ENCODE measurements at places on chromosomes 12 and 14.

GRCh38 chr12:51883998-51884675, 3.8 kb upstream of the ANKRD33 start:
- DNase-seq: no peak

GRCh38 chr12:94550964-94551363, 91.3 kb upstream of the CEP83 start:
- DNase-seq: no peak

DNA sequence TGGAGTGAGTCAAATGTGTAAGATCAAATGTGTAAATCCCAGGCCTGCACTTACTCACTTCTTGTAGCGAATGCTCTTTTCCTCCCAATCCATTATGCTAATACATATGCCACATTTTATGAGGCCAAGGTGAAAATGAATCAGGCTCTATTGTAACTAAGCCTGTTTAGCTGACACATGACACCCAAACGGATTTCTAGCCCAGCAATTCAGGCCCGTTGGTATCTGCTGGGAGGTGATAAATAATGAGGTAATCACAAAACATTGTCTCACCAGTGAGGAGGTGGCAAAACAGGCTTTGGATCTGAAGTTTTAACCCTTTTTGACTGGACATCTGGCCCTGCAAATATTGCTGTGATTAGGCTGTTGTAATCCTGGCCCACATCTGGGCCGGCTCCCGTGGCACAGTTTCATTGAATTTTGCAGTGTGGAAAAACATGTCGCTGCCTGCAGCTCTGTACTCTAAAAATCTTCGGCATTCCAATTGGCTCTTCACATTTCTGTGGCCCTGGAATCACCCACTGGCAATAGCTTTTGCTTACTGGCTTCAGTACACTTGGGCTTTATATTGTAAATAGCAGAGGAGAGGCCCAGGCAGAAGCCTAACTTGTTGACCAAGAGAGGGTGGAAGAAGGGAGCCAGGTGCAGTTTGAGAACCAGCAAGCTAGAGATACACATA, 106.1 kb downstream of the PAX9 start:
- no peak for DNase-seq

DNA sequence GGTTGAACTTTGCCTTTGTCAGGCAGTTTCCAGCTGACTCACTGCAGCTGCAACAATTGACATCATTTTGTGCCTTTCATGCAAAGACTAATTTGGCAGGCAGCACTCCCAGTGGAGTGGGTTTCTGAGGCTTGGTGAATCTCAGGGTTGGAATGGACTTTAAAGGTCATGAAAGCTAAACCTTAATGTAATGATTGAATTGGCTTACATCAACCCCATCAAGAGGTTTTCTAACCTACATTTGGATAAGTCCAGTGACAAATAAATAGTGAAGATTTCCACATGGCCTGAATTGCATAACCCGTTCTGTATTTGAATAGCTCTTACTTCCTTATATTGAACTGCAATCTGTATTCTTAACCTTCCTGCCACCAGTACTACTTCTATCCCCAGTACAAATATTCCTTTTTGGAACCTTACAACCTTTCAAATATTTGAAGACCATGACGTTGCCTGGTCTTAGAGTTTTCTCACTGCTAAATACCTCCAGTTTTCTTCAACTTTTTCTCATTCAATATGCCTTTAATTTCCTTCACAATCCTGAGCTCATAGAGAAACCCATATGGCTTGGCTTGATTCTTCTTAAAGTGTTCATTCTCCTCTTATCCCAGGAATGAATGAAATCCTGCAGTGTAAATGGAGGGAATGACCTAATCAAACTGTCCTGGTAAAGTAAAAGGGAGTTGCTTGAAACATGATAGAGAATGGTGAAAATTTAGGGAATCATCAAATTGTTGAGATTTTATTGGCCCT, 168.1 kb upstream of the NOVA1 start:
- DNase-seq: no peak

GRCh38 chr12:131720921-131721320, 10.0 kb downstream of the SFSWAP start:
- DNase-seq: no peak

GRCh38 chr12:99444859-99445316, 202.7 kb upstream of the GARIN6 start:
- no peak for DNase-seq

GRCh38 chr12:130141901-130142683, 20.2 kb upstream of the FZD10 start:
- DNase-seq: no peak

GRCh38 chr14:79419571-79420327, 791.6 kb downstream of the DIO2 start:
- DNase-seq: no peak

- no peak for DNase-seq
Observed at GRCh38 chr12:32863128-32863527, 33.4 kb downstream of the PKP2 start.

- DNase-seq: no peak
Observed at GRCh38 chr14:64649383-64649998, 54.7 kb upstream of the PLEKHG3 start.

GRCh38 chr12:128467882-128468281, 200.9 kb downstream of the TMEM132C start:
- no peak for DNase-seq

GRCh38 chr12:116420227-116420880, 138.8 kb upstream of the MAP1LC3B2 start:
- no peak for DNase-seq

- DNase-seq: no peak
Observed at GRCh38 chr12:41073633-41074472, 114.3 kb upstream of the PDZRN4 start.

DNA sequence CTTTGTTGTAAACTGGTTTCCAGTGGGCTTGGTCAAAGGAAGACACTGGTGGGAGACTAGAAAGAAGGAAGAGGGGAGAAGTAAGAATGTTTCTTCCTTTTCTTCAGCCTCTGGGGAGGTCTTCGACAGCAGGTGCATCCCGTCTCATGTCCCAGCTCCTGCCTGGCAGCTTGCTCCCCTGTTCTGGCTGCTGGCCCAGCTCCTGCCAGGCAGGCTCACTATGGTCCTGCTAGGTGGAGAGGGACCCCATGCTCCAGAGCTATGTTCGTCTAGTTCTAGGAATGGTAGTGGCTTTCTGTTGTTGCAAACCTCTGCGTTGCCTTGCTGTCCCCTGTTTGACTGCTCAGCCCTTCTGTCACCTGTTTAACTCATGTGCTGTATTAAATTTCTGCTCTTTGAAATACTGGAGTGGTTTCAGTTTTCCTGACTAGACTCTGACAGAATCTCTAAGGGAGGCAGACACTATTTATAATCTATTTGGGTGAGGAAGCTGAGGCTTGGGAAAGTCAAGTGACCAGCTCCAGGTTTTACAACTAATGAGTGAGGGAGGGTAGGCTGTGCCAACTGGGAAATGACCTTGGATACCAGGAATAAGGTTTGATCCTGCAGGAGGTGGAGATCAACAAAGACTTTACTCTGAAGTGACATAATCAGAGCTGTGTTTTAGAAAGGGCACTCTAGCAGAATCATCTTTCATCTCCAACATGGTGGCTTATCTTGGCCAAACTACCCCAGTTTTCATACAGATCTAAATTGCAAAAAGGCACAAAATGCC, 94.7 kb upstream of the DDHD1 start:
- DNase-seq: no peak

GRCh38 chr14:47675466-47676314, at the start of gene MDGA2:
TSS of gene MDGA2 (minus strand) at chr14:47675605.
- DNase-seq: peak; percentile 10

DNA sequence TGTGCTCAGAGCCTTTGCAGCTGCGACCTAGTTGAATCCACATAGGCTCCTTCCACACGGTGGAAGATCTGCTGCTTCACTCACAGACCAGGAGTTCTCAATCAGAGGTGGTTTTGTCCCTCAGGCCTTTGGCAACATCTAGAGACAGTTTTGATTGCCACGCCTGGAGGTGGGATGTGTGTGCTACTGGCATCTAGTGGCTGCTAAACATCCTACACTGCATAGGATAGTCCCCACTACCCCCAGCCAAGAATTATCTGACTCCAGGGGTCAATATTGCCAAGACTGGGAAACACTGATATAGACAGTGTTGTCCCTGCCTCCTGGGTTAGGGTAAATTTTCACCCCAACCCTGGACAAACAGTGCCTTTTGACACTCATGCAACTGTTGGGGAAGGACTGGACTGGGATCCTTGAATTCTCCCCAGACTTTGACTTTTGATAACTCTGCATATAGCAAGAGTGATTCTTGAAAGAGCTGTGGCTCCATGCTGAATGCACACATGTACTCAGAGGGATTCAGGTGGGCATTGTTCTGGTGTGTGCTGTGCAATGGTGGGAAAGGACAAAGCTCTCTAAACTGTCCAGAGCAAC, 39.8 kb downstream of the BAZ2A start:
- DNase-seq: peak; percentile 16

DNA sequence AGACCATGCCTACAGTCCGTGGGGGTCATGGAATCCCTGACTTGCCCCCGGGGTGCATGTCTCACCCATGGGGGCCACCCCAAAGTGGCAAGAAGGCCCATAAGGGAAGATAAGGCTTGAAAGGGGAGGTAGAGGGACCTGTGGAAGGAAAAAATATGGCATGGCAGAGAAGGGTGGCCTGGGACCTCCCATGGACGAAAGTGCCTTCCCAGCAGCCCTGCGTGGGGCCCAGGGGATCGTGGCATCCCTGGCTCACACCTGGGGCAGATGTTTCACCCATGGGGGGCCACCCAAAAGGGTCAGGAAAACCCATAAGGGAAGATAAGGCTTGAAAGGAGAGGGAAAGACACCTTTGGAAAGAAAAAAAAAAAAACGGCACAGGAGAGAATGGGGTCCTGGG, 264.6 kb downstream of the ALG10 start:
- DNase-seq: no peak

DNA sequence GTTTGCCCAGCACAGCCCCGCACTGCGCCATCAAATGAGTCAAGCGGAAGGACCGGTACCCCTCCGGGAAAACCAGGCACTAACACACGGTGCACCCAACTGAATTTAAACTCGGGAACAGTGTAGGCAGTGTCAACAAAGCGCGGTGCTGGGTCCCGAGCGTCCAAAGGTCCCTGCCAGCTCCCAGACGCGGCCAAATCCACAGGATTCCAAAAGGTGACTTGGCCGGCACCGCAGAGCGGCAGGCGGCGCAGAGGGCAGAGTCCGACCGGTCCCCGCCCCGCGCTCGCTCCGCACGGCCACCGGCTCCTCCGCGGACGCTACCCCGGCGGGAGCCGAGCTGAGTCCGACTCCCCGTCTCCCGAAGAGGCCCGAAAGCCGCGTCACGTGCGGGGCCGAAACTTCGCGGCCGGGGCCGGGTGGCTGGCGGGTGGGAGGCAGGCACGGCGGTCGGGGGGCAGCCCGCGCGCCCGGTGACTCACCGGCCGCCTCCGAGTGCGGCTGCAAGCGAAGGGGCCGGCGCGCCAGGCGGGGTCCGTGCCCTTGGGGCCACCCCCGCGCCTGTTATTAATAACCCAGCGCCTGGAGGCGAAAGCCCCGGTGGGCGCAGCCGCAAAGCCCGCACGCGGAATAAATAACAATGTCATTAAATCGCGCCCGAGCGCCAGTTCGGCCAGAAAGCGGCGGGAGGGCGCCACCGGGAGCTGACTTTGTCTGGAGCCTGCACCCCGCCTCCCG, 863 bp downstream of the DENND5B start:
- DNase-seq: peak; percentile 52

- peak; percentile 65 for DNase-seq
Observed at GRCh38 chr14:91369628-91370445, 47.8 kb downstream of the CCDC88C start.

- DNase-seq: no peak
Observed at GRCh38 chr14:31122098-31122611, 85.4 kb downstream of the HECTD1 start.

GRCh38 chr14:92412912-92413311, 89.9 kb downstream of the SLC24A4 start:
- no peak for DNase-seq

DNA sequence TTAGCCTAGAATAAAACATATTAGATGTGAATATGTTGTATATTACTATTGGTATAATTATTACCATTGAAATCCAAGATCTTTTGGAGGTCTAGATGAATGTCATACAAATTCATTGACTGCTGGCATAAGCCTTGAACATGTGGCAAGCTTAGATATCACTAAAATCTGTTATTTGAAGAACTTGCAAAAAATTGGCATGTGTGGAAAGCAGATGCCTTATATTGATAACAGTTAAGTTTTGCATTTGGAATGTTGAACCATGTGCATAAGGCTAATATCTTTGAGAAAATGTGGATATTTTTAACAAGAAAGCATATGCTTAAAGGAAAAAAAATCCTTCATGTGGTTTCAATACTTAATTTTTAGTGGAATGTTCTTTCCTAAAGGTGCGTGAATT, 203.6 kb upstream of the PRICKLE1 start:
- DNase-seq: no peak

- DNase-seq: no peak
Observed at GRCh38 chr12:122505419-122506051, 4.8 kb upstream of the ZCCHC8 start.

GRCh38 chr12:22312336-22312735, 22.2 kb downstream of the ST8SIA1 start:
- DNase-seq: no peak

DNA sequence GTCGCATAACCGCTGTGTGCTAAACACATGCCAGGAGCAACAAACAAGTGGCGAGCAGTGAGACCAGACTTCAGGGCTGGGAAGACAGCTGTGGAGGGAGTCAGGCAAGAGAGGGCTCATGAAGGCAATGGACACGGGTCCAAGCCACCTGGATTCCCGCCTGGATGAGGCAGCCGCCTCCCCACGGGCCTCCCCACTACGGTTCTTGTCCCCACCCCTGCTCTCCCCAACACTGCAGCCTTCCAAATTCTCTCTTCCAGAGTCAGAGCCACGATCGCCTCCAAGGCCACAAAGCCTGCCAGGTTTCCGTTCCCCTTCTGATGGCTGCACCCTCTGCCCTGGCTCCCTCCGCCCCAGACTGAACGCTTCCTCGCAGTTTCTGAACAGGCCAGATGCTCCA, 36.1 kb upstream of the PIWIL1 start:
- DNase-seq: no peak

GRCh38 chr14:76636602-76637001, 124.7 kb upstream of the VASH1 start:
- no peak for DNase-seq

DNA sequence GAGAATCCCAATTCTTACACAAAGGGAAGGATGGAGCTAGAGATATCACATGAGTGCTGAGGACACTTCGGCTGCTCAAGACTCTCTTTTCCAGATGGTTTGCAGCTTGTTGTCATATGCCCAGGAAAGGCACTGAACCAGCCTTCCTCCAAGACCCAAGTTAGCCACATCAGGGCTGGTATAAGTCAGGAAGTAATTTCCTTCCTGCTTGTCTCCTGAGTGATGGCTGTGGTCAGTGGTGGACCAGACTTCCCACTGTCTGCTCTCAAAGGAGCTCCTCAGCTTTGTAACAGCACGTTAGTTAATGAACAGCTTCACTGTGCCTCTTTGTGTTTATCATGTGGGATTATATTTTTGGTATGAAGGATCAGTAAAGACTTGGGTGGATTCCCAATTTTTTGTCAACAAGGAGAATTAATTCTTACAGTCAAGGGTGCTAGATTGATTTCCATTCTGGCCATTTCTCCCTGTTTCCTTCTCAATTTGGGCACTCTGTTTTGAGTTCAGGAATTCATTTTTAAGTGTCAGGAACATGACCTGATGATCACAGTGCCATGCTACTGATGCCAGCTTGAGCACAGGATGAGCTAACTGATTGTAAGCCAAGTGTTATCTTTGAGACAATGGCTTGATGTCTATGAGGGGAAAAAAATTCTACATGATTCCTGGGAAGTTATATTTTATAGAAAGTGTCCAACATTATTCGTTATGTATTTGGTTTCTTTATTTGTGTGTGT, 145.8 kb downstream of the GCH1 start:
- no peak for DNase-seq
